ENCODE measurements at places on chromosomes 7 and 10.

DNA sequence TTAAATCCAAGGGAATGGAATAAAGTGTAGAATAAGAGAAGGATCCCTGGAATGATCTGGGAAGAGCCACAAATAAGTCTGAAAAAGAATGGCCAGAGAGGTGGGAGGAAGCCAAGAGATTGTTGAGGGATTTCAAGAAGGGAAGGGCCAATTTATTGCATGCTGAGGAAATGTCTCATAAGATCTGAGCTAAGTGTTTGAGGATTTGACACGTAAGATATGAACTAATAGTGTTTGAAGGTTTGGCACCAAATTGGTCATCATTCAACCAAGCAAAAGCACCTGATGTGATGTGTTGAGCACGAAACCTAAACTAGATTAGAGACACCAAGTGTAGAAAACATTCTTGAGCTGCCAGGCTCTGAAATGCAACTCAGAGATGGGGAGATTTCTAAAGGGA, 97.9 kb downstream of the TSPAN12 start:
- DNase-seq = no peak

DNA sequence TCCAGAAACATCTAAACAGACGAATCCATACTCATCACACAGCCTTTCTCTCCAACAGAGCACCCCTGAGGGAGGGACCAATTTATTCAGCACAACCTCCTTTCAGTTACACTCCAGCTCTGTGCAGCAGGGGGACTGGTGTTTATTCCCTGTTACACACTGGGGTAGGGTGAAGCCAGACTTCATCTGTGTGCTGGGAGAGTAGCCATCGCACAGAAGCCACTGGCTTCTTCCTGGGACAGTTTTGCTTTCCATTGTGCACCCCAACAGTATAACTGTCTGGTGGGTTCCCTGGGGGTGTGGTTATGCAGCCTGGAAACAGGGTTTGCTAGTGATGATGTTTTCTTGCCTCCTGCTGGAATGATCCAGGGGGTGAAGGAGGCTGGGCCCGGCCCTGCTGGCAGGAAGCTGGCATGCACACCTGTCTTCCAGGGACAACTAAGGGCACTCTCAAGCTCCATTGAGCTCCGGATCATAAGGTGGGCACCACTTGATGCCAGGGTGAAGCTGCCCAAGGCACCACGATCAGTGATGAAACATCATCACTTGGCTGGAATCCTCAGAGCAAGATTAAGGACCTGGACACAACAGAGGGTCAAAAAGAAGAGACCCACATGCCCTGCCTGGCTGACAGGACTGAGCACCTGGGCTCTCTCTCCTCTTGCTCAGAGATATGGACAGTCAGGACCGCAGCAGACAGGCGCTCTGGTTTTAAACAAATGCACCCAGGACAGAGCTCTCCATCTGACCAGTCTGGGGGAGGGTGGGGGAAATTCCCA, 293.2 kb downstream of the GRID1 start:
- DNase-seq = no peak

- peak; percentile 39 for DNase-seq
Observed at GRCh38 chr7:149624006-149624405, 126.4 kb upstream of the ZNF746 start.

GRCh38 chr7:1973321-1974251, 259.2 kb downstream of the MAD1L1 start:
- DNase-seq = no peak

- no peak for DNase-seq
Observed at GRCh38 chr10:86601956-86602602, 52.3 kb upstream of the OPN4 start.

DNA sequence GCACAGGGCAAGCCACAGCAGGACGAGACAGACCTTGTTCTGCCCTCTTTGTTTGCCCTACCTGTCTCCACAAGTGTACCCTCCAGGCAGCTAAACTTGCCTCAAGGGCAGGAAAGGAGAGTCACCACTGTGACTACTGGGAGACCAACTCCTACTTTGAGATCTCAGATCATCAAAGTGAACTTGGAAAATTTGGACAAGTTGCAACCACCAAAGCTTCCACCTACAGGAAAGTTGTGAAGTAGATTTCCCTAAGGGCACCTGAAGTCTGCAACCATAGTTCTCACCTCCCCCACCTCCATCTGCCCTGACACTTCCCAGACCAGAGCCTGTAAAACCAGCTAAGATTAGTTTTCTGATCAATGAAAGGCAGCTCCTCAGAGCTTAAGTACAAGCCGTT, 2.5 kb upstream of the WDR91 start:
- DNase-seq = no peak

DNA sequence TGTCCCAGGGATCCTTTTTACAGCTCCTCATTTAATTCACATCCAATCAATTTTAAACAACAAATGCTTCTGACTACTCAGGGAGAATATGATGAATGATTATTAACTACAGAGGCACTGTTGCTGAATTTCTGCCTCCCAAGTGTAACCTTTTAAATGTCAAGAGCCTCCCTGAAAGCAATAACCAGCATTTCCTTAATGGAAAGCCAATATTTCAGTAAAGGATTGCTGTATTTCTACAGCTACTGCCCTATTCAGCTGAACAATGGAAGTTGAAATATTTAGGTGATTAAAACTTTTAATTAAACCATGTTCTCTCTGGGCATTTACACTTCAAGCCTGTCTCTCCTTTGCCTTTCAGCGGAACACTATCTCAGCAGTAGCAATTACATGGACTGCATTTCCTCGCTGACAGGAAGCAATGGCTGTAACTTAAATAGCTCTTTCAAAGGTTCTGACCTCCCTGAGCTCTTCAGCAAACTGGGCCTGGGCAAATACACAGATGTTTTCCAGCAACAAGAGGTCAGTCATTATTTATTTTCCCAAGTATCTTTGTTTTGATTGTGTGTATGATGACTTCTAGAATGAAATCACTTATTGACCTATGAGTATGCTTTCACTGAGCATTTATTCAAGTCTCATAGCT, 304.7 kb downstream of the BICC1 start:
- DNase-seq = no peak

DNA sequence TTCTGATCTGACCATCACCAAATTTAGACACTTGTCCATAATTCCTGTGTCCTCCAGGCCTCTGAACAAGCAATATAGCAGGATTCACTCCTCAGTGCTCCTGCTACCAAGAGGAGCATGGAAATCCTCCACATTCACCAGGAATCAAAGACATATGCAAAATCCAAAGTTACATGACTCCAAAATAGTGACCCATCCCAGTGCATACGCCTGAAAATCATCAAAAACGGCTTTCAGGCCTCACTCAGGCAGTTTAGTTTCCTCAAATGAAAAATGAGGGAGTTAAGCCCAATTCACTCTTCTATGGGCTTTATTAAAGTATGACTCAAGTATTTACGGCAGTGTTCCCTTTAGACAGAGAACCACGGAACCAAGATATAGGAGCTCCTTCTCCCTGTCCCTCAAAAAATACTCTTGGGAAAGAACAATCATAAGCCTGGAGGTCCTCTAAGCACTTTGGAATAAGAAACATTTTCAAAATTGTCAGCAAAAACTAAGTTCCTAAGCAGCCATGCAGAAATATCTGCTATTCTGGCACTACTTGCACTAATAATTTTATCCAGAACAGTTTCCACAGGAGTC, 240.7 kb downstream of the PARD3 start:
- no peak for DNase-seq

- DNase-seq = no peak
Observed at GRCh38 chr10:76405922-76406321, 974.5 kb downstream of the LRMDA start.

DNA sequence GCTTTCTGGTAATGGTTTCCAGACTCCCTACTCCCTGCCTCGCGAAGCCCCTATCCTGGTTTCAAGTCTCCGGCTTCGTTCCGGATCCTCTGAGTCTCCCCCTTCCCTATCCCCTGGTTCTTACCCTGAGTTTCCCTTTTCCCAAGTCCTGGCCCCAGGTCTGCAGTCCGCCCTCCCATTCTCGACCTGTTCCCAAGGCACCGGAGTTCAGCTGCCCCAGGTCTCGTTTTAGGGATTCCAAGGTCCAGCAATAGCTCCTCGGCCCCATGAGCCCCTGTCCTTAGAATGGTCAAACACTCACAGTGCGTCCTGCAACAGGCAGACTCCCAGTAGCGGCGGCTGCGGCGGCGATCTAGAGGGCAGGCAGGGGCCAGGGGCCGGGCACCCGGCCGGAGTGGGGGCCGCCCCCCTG, 274 bp downstream of the PITX3 start:
- DNase-seq = no peak

- no peak for DNase-seq
Observed at GRCh38 chr10:21512573-21513404, 12.7 kb downstream of the SKIDA1 start.

GRCh38 chr10:129531969-129532660, 65.1 kb downstream of the MGMT start:
- DNase-seq = no peak

- no peak for DNase-seq
Observed at GRCh38 chr7:75639071-75639885, 99.5 kb downstream of the HIP1 start.

DNA sequence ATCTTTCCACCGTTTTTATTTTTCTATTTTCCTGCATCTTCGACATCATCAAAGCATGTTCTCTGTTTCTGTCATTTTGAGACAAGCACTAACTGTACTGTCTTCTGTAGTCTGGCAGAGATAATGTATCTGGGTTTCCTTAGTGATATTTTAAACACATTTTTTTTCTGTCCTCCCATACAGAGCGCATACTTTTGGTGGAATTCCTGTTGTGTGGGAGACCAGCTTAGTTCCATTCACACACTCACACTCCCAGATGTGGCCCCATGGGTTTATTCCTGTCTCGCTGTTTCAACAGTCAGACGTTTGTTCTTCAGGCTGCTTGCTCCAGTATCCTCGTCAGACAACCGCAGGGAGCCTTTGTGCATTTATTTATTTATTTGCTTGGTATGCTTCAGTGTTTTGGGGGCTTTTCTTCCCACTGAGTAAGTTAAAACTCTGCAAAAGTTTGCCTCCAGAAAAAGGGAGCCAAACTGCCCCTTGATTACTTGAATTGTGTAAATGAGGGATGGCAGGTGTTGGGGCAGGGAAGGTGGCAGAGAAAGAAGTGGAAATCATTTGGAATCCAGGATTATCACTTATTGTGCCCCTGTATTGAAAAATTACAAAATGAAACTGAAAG, 456.8 kb upstream of the KLF6 start:
- DNase-seq = no peak

DNA sequence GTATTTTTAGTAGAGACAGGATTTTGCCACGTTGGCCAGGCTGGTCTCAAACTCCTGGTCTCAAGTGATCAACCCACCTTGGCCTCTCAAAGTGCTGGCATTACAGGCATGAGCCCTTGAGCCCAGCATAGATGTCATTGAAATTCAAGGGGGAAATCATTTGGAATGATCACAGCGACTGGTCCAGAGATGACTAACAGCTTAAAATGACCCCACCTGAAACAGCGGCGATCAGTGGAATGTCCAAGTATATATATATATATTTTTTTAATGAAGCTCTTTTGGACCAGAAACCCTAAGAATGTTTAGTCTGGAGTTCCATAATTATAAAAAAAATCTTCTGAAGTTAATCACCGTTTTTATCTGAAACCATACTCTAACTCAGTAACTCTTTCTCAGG, 12.5 kb upstream of the AKR1E2 start:
- no peak for DNase-seq

GRCh38 chr7:141071260-141071854, 2.5 kb upstream of the TMEM178B start:
- peak; percentile 12 for DNase-seq

DNA sequence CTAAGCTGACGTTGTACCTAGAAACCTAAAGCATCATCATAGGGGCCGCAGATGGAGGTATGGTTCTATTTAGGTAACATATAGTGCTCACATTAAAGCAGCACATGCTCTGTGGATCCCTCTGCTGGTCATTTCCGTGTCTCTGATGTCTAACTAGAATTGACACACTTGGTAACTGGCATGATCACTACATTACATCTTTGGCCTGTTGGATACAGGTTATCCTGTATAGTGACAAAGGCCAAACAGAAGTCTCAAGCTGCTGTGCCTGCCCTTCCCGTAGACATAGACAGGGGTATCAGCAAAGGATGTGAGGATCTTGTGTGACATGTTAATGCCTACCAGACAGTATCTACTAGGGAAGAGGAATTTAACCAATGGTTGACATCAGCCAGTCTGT, 51.2 kb downstream of the KIF5B start:
- DNase-seq = peak; percentile 77

DNA sequence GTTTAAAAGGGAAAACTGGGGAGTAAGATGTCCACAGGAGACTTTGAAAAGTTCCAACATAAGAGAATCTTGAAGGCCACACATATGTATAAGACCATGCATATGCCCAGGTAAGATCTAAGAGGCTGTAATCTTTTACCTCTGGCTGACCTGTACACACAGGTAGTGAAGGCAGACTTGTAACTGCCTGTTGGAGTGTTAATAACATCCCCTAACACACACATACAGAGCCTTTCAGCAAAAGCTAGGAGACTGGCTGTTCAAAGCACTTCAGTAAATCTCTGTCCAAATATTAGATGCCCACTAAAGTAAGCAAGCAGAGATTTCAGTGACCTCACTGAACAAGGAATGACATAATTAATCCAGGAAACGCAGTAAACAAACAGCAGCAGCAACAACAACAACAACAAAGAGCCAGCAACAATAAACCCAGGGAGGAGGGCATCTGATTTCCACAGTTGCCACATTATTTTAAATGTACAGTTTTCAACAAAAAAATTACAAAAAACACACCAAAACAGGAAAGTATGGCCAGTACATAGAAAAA, 15.0 kb downstream of the CYP51A1 start:
- no peak for DNase-seq

DNA sequence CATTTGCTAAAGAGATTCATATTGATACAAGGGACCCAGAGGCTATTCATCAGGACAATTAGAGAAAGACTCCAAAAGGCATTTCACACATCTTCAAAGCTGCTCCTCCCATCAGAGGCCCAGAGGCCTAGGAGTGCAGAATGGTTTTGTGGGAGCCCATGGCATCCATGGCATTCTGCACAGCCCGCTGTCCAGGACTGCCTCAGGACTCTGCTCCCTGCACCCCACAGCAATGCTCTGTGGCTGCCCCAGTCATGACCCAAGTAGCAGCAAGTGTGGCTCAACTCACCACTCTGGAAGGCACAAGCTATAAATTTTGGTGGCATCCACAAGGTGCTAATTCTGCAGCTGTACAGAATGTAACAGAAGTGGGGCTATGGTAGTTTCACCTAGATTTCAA, 38.5 kb downstream of the ZNF438 start:
- no peak for DNase-seq

GRCh38 chr10:122462533-122463465, 1.4 kb downstream of the HTRA1 start:
- no peak for DNase-seq

GRCh38 chr7:23438171-23438570, 32.1 kb downstream of the IGF2BP3 start:
- DNase-seq = no peak

GRCh38 chr10:33532901-33533300, 198.4 kb upstream of the NRP1 start:
- no peak for DNase-seq

DNA sequence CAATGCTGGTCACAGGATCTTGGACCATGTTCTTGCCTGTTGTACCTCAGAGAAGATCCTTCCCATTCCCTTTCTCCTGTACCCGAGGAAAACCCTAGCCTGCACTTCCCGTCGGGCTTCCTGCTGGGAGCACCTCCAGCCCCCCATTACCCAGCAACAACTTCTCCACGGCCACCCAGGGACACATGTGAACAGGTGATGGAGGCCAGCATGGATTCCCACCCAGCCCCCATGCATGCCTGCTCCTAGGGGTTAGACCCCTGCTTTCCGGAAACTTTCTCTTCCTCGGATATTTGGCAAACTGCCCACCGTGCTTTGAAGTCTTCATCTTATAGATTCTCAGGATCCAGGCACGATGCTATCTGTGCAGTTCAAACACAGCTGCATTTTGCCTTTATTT, 67.3 kb downstream of the CALML3 start:
- no peak for DNase-seq

GRCh38 chr10:119315128-119316001, 108.0 kb downstream of the GRK5 start:
- DNase-seq = no peak

Measured in hematopoietic multipotent progenitor cell treated with erythropoietin and hydrocortisone succinate and interleukin-3 and kit ligand, for 8 days (in vitro differentiated cells).